Calu3 (cell line): ENCODE measurements at places on chromosomes 4 and X.

DNA sequence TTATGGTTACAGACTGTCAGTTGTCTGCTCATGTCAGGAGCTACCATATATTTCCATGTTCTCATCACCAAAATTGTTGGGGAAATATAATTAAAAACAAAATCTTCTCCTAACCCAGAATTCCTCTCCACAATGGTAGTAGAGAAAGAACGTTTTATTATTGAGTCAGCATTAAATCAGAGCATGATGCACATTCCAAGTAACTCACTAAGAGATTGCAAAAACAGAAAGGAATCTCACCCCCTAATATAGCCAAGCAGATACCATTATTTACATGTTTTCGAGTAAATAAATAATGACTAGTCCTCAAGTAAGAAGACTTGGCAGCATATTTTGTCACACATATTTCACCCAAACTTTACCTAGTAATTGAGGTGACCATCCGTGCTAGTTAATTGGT, 36.2 kb upstream of the ARHGEF6 start:
- H3K27me3 ChIP-seq: no peaks in the 10 kb centered on the region
- DNase-seq: no peak
- H3K27ac ChIP-seq: no peak overlapping the region
- no peak overlapping the region for H3K4me3 ChIP-seq

DNA sequence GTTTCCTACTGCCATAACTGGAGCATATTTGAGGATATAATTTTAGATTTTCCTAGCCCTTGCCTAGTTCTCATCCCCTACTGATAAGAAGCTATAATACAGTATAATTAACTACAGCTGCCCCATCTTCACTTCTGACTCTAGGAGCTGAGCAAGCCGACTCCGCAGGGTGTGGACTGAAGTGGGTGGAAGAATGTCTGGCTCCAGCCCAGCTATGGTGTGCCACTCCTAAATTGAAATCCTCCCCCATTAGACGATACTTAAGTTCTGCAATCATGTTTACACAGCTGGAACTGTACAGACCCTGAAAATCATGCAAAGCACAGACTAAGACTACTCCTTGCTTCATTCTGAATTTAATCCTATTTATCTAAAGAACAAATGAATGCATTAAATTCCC, 93.1 kb downstream of the PCDH19 start:
- H3K27me3 ChIP-seq: no peaks in the 10 kb centered on the region
- H3K27ac ChIP-seq: no peak overlapping the region
- H3K36me3 ChIP-seq: no peaks in the 10 kb centered on the region
- no peaks in the 10 kb centered on the region for H3K4me1 ChIP-seq
- H3K4me3 ChIP-seq: no peak overlapping the region
- DNase-seq: no peak

DNA sequence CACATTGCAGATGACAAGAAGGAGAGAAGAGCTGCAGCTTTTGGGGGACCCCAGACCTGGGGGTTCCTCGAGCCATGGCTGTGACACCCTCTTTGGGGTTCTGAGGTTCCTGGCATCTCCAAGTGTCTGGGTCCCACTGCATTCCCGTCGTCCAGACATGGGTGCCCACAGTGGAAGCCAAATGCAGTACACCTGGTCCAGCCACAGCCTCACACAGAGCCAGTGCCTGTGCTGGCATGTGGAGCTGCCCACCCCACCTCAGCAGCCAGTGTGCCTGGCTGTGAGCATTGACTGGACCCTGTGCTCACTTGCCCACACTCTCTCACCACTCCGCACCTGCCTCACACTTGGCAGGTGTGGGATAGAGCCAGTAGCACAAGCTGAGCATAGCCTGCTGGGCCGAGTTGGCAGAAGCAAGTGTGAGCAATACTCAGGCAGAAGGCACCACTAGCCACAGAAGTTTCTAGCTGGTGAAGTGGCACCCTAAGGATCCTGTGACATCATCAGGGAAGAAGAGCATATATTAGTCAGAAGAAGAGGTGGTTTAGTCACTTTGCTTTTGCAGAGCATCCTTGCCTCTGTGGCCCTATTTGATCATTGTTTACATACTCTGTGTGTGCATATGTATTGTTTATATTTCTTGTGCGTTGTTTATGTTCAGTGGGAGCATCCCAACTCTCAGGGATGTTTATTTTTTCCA, 65.0 kb upstream of the MAGEB2 start:
- no peak for DNase-seq
- no peaks in the 10 kb centered on the region for H3K4me1 ChIP-seq
- H3K27ac ChIP-seq: no peak overlapping the region
- no peaks in the 10 kb centered on the region for H3K36me3 ChIP-seq
- no peaks in the 10 kb centered on the region for H3K27me3 ChIP-seq

DNA sequence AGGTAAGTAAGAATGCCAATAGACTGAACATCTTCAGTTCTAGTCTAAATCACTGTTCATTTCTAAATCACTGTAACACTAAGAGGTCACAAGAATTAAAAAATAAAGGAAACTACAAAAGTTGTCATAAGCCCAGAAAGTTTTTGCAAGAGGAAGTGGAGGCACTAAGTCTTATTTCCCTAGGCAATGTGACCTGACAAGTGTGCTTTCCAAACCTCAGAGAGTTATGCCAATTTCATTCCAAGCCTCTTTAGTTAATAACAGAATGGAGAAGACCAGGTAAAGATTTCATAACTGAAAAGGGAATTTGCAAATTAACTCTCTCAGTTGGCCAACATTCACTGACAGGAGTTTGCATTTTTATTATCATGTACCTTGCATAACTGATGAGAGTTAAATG, 40.5 kb downstream of the BBS12 start:
- H3K36me3 ChIP-seq: peaks cover 5% of the 10 kb centered on the region
- H3K4me3 ChIP-seq: no peak overlapping the region
- DNase-seq: no peak
- no peak overlapping the region for H3K27ac ChIP-seq
- H3K4me1 ChIP-seq: peaks cover 8% of the 10 kb centered on the region

GRCh38 chr4:156408749-156409148, 455.1 kb upstream of the CTSO start:
- no peak for DNase-seq
- no peak overlapping the region for H3K4me3 ChIP-seq
- no peaks in the 10 kb centered on the region for H3K4me1 ChIP-seq
- no peaks in the 10 kb centered on the region for H3K36me3 ChIP-seq
- no peak overlapping the region for H3K27ac ChIP-seq

DNA sequence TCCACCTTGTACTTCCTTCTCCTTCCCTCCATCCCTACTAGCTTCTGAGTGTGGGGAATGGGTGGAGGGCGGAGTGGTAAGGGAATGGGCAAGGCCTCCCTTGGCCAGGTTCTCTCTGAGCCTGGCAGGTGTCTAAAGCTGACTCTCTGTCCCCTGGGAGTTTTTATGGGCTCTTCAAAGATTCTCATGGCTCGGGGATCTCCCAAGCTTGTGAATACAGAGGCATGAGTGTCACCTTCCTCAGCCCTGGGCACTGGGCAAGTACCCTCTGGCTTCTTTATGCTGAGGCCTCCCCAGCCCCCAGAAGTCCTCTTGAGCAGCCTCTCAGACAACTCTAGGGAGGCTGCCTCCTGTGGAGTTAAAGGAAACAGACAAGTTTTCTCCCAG, 32.5 kb upstream of the DDX3X start:
- peaks cover 37% of the 10 kb centered on the region for H3K4me1 ChIP-seq
- no peak overlapping the region for H3K4me3 ChIP-seq
- H3K27me3 ChIP-seq: no peaks in the 10 kb centered on the region
- peak overlapping the region; percentile 88 for H3K27ac ChIP-seq
- DNase-seq: no peak
- H3K36me3 ChIP-seq: no peaks in the 10 kb centered on the region

- H3K4me3 ChIP-seq: no peak overlapping the region
- peaks cover 52% of the 10 kb centered on the region for H3K4me1 ChIP-seq
- no peak overlapping the region for H3K27ac ChIP-seq
- no peaks in the 10 kb centered on the region for H3K27me3 ChIP-seq
- no peak for DNase-seq
Measured at GRCh38 chr4:11743976-11744375, 315.3 kb upstream of the HS3ST1 start.

GRCh38 chr4:158998624-158999023, 104.3 kb upstream of the RAPGEF2 start:
- no peak overlapping the region for H3K4me3 ChIP-seq
- H3K4me1 ChIP-seq: no peaks in the 10 kb centered on the region
- H3K27me3 ChIP-seq: no peaks in the 10 kb centered on the region
- no peak for DNase-seq
- H3K36me3 ChIP-seq: no peaks in the 10 kb centered on the region
- H3K27ac ChIP-seq: no peak overlapping the region

GRCh38 chr4:142292231-142292630, 553.9 kb downstream of the INPP4B start:
- peaks cover 27% of the 10 kb centered on the region for H3K36me3 ChIP-seq
- H3K27me3 ChIP-seq: no peaks in the 10 kb centered on the region
- no peak for DNase-seq
- H3K4me3 ChIP-seq: no peak overlapping the region

GRCh38 chr4:151484396-151485102, 75.6 kb downstream of the FHIP1A start:
- peak overlapping the region; percentile 25 for H3K27ac ChIP-seq
- H3K27me3 ChIP-seq: no peaks in the 10 kb centered on the region
- H3K4me1 ChIP-seq: peaks cover 26% of the 10 kb centered on the region
- no peaks in the 10 kb centered on the region for H3K36me3 ChIP-seq
- peak; percentile 25 for DNase-seq
- H3K4me3 ChIP-seq: no peak overlapping the region

GRCh38 chr4:40915318-40916217, 165.8 kb downstream of the NSUN7 start:
- H3K36me3 ChIP-seq: no peaks in the 10 kb centered on the region
- no peak overlapping the region for H3K27ac ChIP-seq
- H3K4me3 ChIP-seq: no peak overlapping the region
- no peaks in the 10 kb centered on the region for H3K4me1 ChIP-seq
- no peaks in the 10 kb centered on the region for H3K27me3 ChIP-seq
- DNase-seq: no peak

DNA sequence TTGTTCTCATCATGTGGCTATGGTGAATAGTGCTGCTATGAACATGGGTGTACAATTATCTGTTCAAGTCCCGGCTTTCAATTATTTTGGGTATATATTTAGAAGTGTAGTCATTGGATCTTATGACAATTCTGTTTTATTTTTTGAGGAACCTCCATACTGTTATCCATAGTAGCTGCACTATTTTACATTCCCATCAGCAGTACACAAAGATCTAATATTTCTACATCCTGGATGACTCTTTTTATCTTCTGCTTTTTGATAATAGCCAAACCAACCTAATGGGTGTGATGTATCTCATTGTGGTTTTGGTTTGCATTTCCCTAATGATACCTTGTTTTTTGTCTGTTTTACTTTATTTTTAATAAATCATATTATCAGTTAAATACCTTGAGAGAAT, 12.9 kb upstream of the IL13RA1 start:
- DNase-seq: no peak
- H3K36me3 ChIP-seq: no peaks in the 10 kb centered on the region
- no peaks in the 10 kb centered on the region for H3K4me1 ChIP-seq
- no peaks in the 10 kb centered on the region for H3K27me3 ChIP-seq
- no peak overlapping the region for H3K4me3 ChIP-seq

DNA sequence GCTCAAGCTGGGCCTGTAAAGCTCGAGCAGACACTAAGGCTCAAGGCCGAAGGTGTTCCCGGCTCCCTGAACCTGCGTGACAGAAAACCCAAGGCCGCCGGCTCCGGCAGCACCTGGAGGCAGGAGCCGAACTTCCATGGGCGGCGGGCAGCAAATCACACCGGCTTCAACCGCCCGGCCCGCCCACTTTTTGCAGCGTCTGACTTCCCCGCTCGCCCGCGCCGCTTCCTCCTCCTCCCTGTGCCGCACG, 940 bp upstream of the NSD2 start:
- peaks cover 18% of the 10 kb centered on the region for H3K4me1 ChIP-seq
- DNase-seq: peak; percentile 86
- peaks cover 16% of the 10 kb centered on the region for H3K36me3 ChIP-seq
- peak overlapping the region; percentile 93 for H3K4me3 ChIP-seq
- H3K27ac ChIP-seq: peak overlapping the region; percentile 89

- DNase-seq: no peak
- H3K27me3 ChIP-seq: no peaks in the 10 kb centered on the region
- H3K4me3 ChIP-seq: no peak overlapping the region
- peaks cover 4% of the 10 kb centered on the region for H3K36me3 ChIP-seq
- H3K4me1 ChIP-seq: no peaks in the 10 kb centered on the region
- no peak overlapping the region for H3K27ac ChIP-seq
Measured at GRCh38 chr4:2626231-2626630, 89.8 kb downstream of the FAM193A start.

- H3K27me3 ChIP-seq: peaks cover 43% of the 10 kb centered on the region
- no peaks in the 10 kb centered on the region for H3K36me3 ChIP-seq
- no peaks in the 10 kb centered on the region for H3K4me1 ChIP-seq
- H3K27ac ChIP-seq: no peak overlapping the region
- no peak for DNase-seq
- H3K4me3 ChIP-seq: no peak overlapping the region
Measured at GRCh38 chrX:68751372-68751771, 77.4 kb upstream of the EFNB1 start.
